ENCODE measurements at places on chromosomes 13 and 19.

DNA sequence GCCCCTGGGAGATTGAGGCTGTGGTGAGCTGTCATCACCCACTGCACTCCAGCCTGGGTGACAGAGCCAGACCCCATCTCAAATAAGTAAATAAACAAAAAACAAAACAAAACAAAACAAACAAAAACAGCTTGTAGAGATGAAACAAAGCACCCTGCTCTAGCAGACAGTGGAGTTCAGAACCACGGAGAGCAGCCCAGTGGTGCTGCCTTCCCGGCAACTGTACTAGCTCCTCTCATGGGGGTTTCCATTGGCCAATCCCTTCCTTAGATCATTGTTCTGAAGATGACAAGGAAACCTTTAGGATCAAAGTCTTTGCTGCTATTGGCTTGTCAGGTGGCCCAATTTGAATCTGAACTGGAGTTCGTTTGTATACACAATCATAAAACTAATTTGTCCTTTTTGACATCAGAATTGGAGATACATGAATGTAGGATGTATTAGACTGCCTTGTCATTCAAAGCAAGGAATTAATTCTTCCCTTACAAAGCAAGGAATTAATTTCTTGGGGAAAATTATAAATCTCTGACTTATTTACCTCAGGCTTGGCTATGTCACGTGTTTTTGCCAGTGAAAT is 19.7 kb upstream of the SYCN start:
- no peak for DNase-seq

- no peak for DNase-seq
Observed at GRCh38 chr13:77298426-77298825, 28.5 kb downstream of the MYCBP2 start.

DNA sequence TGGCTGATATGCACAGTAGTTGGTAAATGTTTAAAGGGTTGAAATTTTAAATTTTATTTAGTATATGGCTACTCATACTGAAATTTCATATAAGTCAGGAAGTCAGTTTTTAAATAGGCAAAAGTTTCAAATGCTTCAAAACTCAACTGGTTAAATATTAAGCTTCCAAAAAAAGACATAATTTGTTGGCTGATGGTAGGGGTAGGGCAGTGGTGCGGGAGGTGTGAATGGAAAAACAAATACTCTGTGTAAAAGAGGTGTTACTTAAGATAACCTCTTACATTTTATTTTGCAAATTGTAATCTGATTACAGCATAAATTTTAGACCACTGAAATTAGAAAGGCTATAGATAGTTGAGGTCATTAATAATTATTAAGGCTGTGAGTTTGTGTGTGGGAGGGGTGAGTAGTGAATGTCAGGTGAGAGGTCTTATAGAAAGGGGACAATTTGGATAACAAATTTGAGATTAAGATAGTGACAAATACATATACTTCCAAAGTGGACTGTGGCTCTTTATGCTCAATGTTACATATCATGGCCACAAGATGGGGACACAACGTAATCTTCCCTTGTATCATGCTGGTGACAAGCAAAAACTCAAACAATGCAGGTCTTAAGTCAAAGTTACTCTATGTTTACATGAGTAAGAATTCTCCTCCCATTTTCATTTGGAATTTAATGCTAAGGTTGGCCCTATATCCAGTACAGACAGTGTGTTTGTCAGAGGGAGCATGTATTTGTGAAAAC is 36.6 kb upstream of the OXGR1 start:
- no peak for DNase-seq

DNA sequence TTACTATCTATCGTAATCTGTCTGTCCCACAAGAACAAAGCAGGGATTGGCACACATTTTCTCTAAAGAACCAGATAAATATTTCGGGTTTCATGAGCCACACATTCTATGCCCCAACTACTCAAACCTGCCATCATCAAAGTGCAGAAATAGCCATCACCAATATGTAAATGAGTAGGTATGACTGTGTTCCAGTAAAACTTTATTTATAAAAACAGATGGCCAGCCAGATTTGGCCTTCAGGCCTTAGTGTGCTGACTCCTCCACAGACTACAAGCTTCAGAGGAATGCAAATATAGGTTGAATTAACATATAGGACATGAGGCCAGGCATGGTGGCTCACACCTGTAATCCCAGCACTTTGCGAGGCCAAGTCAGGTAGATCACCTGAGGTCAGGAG is 8.9 kb upstream of the DNMT1 start:
- DNase-seq: no peak

DNA sequence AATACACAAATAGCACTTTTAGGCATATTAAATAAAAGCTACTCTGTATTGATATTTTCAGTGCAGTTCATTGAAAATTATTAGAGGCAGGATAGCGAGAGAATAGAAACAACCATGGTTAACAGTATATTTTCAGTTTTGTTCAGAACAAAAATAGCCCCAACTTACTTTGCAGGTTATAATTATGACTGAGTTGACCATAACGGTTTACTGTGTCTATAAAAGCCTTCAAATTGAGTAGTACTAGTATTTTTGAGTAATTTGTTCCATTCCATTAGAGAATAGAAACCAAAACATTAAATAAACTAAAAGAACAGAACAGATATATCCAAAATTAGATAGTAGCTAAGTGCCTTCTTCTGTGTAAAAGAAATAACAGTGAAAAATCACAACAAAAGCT is 1108.4 kb upstream of the PCDH20 start:
- no peak for DNase-seq

- DNase-seq: no peak
Observed at GRCh38 chr13:113596321-113597200, 12.0 kb downstream of the TFDP1 start.

GRCh38 chr13:93776936-93777335 is 550.3 kb downstream of the GPC6 start:
- no peak for DNase-seq

GRCh38 chr19:45350477-45351058 is 10.0 kb downstream of the KLC3 start:
- no peak for DNase-seq

- DNase-seq: no peak
Observed at GRCh38 chr19:29587518-29587986, 18.5 kb upstream of the POP4 start.

GRCh38 chr13:98856983-98857382 is 104.5 kb upstream of the SLC15A1 start:
- DNase-seq: no peak

DNA sequence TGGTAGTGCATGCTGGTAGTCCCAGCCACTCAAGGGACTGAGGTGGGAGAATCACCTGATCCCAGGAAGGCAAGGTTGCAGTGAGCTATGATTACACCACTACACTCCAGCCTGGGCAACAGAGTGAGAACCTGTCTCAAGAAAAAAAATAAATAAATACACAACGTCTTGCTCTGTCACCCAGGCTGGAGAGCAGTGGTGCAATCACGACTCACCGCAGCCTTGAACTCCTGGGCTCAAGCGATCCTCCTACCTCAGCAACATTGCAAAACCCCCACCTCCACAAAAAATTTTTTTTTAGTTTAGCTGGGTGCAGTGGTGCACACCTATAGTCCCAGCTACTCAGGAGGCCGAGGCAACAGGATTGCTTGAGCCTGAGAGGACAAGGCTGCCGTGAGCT is 8.8 kb downstream of the TPM4 start:
- no peak for DNase-seq

- DNase-seq: peak; percentile 47
Observed at GRCh38 chr19:35211545-35212230, 16.9 kb downstream of the FAM187B start.

DNA sequence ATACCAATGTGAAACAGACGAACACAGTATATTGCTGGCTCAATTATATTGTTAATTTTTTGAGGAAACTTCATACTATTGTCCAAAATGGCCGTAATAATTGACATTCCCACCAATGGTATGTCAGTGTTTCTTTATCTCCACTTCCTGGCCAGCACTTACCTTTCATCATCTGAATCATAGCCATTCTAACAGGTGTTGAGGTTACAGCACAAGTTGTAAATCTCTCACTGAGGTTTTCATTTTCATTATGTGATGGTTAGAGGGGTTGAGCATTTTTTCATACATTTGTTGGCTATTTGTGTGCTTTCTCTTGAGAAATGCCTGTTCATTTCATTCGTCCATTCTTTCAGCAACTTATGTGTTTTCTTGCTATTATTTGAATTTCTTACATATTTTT is 824.0 kb downstream of the UQCRFS1 start:
- no peak for DNase-seq

DNA sequence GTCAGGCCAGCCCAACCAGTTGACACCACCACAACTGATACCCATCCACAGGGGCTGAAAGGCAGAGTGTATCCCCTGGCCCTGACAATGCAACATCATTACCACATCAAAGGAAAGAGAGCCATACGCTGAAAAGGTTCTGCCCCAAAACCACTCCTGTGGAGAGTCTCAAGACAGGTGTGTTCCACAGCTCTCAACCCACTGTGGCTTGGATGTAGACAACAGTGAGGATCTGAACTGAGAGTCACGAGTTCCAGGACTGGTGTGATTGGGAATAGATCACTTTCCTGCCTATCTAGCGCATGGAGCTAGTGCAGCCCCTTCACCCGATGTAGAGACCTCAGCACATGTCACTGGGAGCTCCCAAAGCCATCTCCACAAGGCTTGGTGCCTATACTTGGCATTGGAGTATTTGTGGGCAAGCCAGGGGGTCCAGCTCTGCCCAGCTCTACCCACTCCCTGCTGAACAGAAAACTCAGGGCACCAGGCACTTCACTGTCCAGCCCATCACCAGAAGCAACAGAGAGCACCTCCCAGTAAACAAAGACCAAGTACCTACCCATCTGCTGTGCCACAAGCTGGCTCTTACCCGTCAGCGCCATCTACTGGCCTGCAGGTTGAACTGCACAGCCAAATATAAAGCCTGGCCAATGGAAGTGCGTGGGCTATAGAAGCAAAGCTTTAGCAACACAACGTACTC is 579.5 kb downstream of the UQCRFS1 start:
- no peak for DNase-seq

GRCh38 chr19:6412447-6413091 is 12.0 kb downstream of the KHSRP start:
- DNase-seq: peak; percentile 36

GRCh38 chr19:4304538-4305256 is at the start of gene FSD1:
Gene FSD1, plus strand, starts transcription at chr19:4304598. Its CDS starts 149 bp downstream, at chr19:4304747.
- DNase-seq: peak; percentile 48

GRCh38 chr13:47184321-47184720 is 287.5 kb upstream of the HTR2A start:
- DNase-seq: no peak

DNA sequence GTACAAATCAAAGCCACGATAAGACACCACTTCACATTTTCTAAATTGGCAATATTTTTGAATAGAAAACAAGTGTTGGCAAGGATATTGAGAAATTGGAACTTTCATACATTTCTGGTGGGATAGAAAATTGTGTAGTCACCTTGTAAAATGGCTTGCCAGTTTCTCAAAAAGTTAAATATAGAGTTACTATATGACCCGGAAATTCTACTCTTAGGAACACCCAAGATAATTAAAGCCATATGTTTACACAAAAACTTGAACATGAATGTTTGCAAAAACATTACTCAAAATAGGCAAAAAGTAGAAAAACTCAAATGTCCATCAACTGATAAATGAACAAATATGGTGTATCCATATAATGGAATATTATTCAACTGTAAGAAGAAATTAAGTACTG is 552.5 kb downstream of the TBC1D4 start:
- DNase-seq: no peak

DNA sequence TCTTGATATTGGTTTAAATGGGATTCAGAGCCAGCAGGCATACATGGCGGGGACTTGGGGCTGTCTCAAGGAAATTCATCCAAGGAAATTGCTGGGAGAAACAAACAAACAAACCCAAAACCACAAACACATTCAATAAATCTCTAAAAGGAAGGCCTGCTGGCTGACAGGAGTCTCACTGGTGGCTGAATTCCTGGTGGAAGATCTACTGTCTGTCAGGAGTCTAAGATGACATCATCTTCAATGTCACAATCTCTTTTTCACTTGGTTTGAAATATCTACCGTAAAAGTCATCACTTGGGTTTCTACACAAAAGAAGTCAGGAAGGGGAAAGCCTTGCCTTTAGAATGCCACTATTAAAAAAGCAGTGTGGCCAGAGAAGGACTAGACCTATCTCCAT is 87.9 kb downstream of the KLF5 start:
- no peak for DNase-seq

DNA sequence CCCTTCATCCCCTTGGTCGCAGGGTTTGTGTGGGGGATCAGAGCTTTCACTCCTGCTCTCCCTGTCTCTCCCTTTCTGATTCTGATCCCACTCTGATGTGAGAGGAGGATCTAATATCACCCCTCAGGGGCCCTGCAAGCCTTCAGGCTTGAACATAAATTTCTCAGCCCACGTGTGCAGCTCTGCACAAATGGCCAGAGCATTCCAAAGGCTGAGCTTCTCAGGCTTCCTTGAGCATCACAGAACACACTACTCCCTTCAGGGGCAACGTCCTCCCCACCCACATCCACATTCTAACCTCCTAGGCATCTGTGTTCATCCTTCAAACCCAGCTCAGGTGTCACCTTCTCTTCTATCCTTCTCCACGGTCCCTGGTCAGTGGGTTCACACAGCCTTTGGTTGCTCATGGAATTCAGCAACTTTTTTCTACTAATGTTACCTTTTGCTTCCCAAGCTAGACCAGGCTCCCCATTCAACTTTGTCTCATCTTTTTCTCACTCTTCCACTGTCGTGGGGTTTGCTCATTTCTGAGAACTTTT is 24.4 kb upstream of the DOCK9 start:
- DNase-seq: no peak

DNA sequence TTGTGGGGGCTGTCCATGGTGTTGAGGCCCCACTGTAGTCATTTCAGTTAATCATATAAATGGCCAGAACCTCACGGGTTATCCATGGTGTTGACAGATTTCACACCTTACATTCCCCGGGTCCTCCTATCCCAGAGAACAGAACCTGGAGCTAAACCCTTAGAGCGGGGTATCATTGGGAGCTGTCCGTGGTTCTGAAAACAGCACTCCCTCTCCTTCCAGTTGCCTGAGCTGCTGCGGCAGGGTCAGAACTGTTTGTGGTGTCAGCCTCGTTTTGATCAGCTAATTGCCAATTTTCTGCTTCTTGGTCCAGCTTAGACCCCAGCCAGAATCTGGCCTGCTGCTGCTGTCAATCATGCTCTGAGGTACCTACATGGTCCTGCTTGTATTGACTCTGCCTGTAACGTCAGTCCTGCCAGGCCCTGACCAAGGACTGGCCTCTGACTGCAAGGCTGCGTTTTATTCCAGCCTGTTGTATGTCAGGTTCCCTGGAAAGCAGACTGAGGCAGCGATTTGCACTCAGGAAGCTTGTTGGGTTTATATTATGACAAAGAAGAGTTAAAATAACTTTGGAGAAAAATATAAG is 55.8 kb upstream of the KCTD15 start:
- DNase-seq: no peak

GRCh38 chr13:84025824-84026223 is 143.6 kb upstream of the SLITRK1 start:
- DNase-seq: no peak

- peak; percentile 31 for DNase-seq
Observed at GRCh38 chr19:58361900-58362271, 665 bp downstream of the ZNF497 start.
